ENCODE measurements at places on chromosomes 12 and 14. TPM values are rescaled to one million over a fixed set of nuclear protein-coding genes. Genes with fewer than 3 reads are reported as not detected.
A peak's percentile ranks its signal among the peaks of the same experiment; 100 is the strongest.

AMHR2 gene
- not detected for total RNA-seq

GRCh38 chr12:14774906-14775635 is 28.2 kb downstream of the WBP11 start:
- no peak for DNase-seq

GRCh38 chr14:101857226-101857625 is 95.7 kb downstream of the PPP2R5C start:
- peak; percentile 78 for DNase-seq

- peak; percentile 80 for DNase-seq
Measured at GRCh38 chr14:89351516-89352404, 65.3 kb downstream of the FOXN3 start.

DNA sequence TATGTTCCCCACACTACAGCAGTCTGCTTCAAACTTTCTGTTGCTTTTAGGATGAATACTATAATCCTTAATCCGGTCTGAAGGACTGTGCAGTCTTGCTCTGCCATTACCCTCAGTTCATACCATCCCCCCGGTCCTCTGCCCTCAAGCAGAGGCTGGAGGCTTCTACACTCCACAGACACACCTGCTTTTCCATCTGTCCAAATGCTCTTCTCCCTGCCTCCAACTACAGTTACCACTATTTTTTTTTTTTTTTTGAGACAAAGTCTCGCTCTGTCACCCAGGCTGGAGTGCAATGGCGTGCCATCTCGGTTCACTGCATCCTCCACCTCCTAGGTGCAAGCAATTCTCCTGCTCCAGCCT is 19.3 kb upstream of the KCNH3 start:
- DNase-seq: no peak

GALNT9 gene
- not detected for total RNA-seq

GRCh38 chr12:131151558-131152345 is 198.0 kb downstream of the ADGRD1 start:
- no peak for DNase-seq
